ENCODE measurements at places on chromosomes 1 and 21.

DNA sequence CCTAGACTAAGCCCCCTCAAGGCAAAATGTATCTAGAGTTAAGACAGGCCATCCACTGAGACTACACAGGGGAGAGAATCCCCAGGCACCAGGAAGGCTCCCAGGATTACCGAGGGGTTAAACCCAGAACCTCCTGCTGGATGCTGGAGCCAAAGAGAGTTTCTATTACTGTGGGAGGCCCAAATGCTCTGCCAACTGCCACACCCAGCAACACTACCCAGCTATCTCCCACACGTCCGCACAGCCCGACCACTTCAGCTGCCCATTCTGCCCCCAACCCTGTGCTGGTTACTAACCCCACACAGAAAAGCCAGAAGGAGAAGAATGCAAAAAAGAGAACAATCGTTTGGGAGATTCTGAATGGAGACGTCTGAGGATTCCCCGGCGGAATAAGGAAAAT is 63.6 kb downstream of the CD46 start:
- no peak for DNase-seq

GRCh38 chr1:212688341-212689047 is 11.1 kb downstream of the BATF3 start:
- peak; percentile 85 for DNase-seq

GRCh38 chr1:203054184-203054583 is 27.9 kb downstream of the PPFIA4 start:
- DNase-seq, result no peak

GRCh38 chr1:55803429-55803828 is 588.3 kb upstream of the USP24 start:
- no peak for DNase-seq

- no peak for DNase-seq
Observed at GRCh38 chr1:23741609-23742008, 1.7 kb upstream of the ELOA start.
